Nucleus accumbens (tissue), 56 donors: ENCODE measurements at places on chromosomes 5 and 9.

DNA sequence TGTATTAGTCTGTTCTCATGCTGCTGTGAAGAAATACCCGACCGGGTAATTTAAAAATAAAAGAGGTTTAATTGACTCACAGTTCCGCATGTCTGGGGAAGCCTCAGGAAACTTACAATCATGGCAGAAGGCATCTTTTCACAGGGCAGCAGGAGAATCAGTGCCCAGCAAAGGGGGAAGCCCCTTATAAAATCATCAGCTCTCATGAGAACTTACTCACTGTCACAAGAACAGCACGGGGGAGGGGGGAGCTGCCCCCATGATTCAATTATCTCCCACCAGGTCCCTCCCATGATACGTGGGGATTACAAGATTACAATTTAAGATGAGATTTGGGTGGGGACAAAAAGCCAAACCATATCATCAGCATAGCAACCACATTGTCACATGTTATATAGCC, 102.5 kb downstream of the GPBP1 start:
- DNase-seq: no peak

DNA sequence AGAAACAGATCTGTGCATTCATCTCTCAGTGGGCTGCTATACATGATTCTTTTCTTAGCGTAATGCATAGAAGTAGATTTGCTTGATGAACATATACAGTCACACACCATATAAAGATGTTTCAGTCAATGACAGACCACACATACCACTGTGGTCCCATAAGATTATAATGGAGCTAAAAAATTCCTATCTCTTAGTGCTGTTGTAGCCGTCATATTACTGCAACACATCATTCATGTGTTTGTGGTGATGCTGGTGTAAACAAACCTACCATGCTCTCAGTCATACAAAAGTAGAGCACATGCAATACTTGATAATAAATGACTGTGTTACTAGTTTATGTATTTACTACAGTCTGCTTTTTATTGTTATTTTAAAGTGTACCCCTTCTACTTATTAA, 214.3 kb downstream of the ARHGAP26 start:
- no peak for DNase-seq

DNA sequence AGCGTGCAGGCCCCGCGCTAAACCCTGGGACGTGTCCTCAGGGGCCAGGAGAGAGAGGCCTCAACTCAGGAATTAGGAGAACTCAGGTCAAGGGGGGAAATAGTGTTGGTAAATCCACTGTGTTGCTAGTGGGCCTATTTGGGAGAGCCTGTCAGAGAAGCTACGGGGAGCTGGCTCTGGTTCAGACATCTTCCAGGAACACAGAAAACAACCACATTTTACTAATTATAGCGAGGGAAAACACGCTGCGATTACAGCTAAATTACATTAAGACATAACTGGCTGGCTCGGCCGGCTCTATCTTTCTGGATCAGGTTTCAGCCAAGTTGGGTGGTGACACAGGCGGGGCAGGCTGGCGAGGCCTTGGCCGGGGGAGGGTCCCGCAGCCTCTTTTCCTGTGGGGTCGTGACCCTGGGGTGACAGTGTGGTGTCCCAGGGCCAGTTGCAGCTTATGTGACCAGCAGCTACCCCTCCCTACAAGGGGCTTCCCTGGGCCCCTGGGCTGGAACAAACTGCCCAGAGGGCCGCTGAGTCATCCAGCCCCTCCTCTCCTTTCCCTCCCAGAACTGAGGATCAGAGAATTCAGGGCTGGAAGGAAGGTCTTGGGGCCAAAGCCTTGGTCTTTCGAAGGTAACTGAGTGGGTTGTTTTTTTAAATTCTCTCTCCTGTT, 75.1 kb downstream of the FGF18 start:
- no peak for DNase-seq

DNA sequence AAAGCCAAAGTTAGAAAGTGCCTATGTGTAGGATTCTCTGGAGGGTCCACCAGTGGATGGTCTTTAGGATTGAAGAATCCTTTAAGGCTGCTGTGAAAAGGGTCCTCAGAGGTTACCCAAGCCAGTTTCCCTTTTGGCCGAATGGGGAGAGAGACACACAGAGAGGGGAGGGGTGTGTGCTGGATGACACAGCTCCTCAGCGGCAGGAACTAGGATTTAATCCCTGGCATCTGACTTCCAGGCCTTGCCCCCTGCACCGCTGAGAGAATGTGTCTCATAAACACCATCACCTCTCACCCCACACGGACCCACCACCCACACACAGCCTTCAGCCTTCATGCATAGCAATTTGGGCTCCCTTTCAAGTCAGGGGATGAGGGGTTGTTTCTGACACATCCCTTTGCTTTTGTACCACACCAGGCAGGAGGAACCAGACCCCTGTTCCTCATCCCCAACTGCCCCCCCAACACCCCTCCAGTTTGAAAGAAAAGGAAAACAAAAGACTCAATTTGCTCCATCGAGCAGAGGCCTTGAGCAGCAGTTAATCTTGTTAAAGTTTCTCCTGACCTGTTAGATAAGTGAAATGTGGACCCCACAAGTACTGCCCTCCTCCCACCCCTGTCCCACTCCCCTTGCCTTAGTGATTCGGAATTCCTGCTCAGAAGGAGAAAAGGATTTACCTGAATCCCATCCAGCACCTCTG, 4.0 kb downstream of the PAPPA start:
- no peak for DNase-seq

GRCh38 chr9:26462751-26463150, 429.9 kb downstream of the CAAP1 start:
- no peak for DNase-seq

- no peak for DNase-seq
These were observed 78.7 kb downstream of the NRG2 start for GRCh38 chr5:139964266-139964993.

GRCh38 chr5:27266184-27266583, 227.8 kb upstream of the CDH9 start:
- no peak for DNase-seq

GRCh38 chr9:117095081-117095480, 319.8 kb downstream of the ASTN2 start:
- DNase-seq: no peak

DNA sequence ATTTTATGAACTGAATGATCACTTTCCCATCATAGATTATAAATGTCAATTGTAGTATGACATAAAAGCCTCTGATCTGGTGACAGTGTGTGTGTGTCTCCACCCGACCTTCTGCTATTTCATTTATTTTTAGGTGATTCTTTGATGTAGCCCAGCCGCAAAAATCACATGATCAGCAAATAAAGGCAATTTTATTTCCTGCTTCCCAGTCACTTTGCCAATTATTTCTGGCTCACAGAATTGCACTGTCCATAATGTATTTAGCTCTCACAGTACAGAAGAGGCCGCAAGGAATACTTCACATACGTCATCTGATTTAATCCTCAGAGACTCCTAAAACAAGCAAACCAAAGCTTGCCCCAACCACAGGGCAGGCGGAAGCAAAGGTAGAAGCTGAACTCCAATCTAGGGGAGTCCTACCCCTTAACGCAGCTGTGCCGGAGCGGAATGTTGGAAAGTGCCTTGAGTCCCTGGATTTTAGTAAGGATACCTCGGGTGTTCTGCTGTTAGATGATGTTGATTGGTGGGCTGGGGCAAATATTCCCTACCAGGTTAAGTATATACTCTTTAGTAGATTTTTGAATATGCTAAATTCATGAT, 384.0 kb upstream of the IRX4 start:
- DNase-seq: no peak

DNA sequence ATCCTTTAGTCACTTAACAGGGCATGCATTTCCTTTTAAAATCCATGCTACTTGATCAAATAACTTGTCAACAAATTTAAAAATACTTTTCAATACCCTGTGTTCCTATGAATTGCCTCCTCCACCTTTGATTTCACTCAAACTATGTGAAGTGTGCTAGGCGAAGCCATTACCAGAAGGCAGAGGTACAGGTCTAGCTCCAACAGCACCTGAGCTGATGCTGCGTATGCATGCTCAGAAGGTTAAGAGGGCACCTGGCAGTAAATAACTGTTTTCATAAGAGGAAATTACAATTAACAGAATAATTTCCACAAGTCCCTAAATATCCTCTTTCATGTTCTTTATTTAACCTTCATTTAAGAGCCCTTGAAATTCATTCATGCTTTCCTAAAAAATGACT, 251.8 kb downstream of the EFNA5 start:
- no peak for DNase-seq

- no peak for DNase-seq
These were observed 78.4 kb upstream of the IFNK start for GRCh38 chr9:27445688-27446087.

DNA sequence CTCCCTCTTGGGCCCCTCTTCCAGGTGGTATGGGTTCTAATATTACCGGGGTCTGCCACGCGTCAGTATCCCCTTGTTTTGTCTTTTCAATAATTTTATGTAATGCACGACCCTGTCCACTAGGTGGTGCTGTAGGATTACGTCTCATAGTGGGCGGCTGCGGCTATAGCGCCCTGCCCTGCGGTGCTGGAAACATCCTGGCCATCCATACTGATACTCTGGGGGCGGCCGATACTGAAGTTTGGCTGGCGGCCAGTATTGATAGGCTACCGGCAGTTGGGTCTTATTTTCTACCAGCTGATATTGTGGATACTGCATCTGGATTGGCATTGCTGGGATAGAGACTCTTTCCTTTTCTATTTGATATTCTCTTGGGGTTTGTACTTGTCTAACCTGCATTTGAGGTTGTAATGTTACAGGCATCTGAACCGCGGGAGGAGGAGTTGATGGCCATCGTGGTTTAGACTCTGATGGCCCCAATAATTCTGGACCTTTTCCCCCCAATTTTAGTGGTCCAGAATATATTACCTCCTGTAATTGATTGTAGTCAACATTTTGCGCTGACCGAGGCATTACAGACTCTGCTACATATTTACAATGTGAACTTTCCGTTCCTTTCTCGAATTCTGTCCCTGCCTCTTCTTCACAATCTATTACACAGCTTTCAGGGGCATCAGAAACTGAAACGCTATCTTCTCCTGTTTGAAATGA, 3.3 kb upstream of the TMEM141 start:
- peak; percentile 27 for DNase-seq

DNA sequence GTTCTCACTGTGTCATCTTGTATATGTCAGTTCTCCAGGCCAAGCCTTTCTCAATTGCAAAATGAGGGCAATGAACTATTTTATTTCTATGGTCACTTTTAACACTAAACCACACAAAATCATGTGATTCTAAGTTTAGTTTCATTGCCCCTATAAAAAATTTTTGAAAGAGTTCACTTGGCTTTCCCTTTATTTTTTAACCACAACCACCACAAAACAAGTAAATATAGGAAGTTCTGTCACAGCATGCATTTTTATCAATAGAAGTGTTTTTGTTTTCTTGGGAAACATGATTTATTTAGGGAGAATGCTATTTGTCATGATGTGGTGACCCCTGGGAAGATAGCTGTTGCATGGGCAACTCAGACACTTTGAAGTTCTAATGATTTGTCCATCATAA, 169.1 kb downstream of the CSNK1G3 start:
- DNase-seq: no peak

DNA sequence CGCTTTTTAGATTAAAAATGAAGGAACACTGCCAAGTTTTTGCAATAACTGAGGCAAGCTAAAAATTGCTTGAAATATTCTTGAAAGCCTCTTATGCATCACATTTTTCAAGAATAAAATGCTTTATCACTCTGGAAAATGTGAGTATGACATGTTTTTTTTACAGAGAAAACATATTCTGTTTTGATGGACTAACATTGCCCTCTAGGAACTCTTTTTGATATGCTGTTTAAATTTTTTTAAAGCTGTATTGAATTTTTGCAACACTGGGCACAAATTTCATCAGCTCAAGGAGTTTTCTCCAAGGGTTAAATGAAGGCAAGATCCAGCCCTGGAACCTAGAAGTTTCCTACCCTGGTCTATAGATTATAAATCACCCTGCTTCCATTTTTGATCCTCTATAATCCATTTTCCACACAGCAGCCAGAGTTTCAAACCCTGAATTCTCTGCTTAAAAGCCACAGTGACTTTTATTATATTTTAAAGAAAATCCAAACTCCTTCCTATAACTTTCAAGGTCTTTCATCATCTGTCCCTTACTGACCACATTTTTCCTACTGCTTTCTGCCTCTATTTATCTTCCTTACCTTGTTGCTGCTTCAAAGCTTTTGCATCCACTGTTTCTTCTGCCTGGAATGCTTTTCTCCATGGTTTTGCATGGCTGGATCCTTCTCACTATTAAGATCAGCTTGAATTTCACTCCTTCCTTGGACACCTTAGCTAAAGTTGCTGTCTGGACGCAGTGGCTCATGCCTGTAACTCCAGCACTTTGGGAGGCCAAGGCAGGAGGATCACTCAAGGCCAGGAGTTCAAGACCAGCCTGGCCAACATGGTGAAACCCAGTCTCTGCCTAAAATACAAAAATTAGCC, 60.9 kb downstream of the IL31RA start:
- DNase-seq: no peak

DNA sequence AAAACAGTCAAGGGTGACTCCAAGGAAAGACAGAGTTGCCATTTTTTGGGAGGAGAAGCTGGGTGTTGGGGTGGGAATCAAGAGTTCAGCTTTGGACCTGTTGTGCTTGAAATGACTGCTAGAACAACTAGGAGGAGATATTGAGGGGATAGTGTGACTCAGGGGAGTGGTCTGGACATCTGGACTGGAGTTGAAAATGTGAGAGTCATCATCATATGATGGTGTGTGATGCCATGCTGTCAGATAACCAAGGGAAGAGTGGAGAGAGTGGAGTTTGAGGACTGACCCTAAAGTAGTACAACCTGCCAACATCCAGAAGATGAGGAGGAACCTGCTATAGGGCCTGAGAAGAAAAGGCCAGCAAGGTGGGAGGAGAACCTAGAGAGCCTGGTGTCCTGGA, 199.7 kb downstream of the ARHGEF28 start:
- no peak for DNase-seq

DNA sequence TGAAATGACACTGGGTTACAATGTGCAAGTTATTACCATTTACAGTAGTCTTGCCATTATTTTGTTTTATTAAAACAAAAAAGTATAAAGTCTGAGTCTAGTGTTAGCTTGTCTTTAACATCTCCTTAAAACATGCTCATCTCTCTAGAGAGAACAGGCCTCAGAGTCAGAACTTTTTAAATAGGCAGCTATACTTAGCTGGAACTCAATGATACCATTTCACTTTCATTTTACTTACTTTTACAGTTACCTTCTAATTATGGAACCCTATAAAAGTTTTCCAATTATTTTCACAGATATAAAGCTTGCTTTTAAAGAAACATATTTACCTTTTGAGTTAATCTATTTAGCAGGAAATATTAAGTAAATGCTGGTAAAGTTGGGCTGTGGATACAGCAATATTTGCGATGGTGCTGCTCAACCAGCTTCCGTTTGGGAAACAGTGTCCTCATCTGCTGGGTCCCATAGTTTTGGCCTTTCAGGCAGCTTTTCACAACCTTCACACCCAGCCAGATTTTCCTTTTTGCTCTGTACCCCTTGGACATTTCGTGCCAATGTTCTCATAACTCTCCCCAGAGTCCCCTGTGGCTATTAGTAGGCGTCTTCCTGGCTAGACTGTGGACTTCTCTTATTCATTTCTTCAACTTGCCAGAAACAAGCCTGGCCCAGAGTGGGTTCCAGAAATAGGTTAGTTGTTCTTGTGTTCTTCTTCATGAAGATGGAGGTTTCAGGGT, 36.3 kb upstream of the UBTD2 start:
- DNase-seq: no peak

- no peak for DNase-seq
These were observed 72.8 kb upstream of the EFNA5 start for GRCh38 chr5:107743373-107744000.
